H4 (cell line): ENCODE measurements at places on chromosomes 1 and 21. TPM values are rescaled to one million over a fixed set of nuclear protein-coding genes. Genes with fewer than 3 reads are reported as not detected.

DNA sequence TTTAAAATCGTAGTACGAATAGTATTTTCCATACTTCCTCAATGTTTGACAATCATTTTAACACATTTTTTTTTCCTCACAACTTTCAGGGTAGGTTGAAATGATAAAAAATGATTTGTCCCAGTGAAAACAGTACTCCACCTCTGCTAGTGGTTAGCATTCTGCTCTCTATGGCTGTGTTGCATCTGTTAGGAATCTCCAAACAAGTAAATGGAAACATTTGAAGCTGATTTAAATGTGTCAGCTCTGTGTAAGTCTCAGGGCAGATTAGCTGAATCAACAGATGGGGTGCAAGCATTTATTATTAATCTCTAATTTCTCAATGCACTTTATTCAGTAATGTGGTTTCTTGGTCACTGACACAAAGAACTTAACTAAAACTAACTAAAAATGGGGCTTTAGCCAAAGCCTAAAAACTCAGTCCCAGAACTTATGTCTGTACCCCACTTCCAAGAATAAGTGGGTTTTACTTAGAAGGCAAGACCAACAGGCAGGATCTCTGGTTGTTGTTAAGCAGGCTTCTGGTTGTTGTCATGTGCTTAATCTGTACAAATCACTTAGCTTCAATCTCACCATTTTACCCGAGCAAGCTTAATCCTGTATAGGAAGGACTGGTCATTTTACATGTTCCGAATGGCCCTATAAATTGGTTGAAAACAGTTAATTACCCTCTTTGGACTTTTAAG is 67.8 kb downstream of the PRRX1 start:
- no peak for DNase-seq

PLA2G2C gene
- not detected in 2 replicates for total RNA-seq

UQCRHL gene
- total RNA-seq, result 4.9 and 6.0 TPM in 2 replicates

DNA sequence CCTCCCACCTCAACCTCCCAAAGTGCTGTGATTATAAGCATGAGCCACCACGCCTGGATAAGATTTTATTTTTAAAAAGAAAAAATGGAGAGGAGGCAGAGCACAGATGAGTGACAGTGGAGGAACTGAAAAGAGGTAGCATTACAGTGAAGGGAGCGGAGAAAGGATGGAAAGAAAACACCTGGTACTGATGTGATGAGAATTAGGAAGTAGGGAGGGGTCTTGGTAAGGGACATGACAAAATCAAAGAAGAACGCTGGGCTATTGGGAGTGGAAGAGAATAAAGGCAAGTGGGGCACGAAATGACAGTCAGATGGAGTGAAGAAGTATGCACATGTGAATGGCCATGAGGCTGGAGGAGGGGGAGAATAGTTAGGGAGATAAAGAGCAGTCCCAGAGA is 2.3 kb downstream of the FCRLA start:
- DNase-seq, result no peak

- DNase-seq, result no peak
Observed at GRCh38 chr1:84339503-84339902, 38.0 kb downstream of the SAMD13 start.

- no peak for DNase-seq
Observed at GRCh38 chr21:28561772-28562171, 430.9 kb downstream of the LTN1 start.

DNA sequence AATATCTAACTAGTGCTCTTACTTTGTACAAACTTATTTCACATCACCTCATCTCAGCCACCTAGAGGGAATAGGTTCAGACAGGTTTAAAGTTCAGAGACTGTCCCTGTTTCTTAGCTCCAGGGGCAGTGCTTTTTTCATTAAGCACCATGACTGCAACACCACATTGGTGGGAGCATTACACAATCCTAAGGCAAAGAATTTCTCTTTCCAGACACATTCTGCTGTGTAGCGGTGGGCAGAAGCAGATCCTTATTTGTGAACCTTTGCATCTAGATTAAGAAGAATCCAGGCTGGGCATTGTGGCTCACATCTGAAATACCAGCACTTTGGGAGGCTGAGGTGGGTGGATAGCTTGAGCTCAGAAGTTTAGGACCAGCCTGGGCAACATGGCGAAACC is 16.1 kb downstream of the LCA5L start:
- DNase-seq, result no peak

DNA sequence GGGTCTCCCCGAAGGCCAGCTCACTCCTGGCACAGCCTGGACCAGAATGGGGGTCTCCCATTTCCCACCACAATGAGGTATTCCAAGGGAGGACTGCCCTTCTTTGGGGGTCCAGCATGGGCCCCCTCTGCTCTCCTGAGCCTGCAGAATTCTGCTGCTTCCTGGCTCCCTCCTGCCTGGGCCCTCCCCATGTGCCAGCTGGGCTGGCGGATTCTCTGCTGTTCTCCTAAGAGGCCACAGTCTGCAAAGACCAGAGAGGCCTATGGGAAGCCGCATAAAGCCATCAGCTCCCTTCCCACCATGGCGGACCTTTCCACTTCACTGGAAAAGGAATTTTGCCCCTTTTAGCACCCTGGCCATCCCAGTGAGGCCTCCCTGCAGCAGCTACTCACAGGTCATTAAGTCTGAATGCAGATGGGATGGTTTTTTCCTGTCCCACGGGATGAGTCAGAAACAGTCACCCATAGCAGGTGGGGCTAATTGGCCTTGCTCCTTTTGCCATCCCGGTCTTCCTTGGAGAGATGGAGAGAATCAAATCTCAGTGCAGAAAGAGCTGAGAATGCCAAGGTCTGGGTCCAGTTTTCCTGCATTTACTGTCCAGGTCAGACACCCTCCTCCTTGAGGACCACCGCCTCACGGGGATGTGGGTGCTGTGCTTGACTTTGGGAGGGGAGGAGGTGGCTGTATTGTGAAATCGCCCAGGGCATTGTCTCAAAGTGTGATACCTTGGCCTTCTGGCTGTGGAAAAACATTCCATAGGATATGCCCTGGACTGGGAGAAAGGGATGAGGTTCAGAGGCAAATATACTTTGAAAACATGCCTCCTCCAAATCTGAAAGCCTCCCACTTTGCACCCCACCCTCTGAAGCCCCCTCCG is 23.2 kb downstream of the MYBPH start:
- DNase-seq, result no peak

DNA sequence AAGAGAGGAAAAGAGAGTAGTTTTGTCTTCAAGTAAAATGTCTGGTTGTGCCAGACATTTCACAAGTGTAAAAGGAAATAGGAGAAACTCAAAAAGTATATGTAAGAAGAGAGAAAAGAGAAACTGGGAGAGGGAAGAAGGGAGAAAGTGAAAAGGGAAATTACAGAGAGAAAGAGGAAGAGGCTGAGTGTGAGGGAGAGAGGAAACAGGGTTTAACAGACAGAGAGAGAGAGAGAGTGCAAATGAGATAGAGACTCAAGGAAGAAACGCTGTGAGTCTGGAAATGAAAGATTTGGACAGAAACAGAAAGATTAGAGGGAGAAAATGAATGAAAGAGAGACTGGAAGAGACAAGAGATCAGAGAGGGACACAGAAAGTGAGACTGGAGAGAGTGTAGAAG is 806.2 kb downstream of the PLA2G4A start:
- DNase-seq, result no peak

CADM3 gene
- 6.4 and 10.1 TPM in 2 replicates for total RNA-seq

DNA sequence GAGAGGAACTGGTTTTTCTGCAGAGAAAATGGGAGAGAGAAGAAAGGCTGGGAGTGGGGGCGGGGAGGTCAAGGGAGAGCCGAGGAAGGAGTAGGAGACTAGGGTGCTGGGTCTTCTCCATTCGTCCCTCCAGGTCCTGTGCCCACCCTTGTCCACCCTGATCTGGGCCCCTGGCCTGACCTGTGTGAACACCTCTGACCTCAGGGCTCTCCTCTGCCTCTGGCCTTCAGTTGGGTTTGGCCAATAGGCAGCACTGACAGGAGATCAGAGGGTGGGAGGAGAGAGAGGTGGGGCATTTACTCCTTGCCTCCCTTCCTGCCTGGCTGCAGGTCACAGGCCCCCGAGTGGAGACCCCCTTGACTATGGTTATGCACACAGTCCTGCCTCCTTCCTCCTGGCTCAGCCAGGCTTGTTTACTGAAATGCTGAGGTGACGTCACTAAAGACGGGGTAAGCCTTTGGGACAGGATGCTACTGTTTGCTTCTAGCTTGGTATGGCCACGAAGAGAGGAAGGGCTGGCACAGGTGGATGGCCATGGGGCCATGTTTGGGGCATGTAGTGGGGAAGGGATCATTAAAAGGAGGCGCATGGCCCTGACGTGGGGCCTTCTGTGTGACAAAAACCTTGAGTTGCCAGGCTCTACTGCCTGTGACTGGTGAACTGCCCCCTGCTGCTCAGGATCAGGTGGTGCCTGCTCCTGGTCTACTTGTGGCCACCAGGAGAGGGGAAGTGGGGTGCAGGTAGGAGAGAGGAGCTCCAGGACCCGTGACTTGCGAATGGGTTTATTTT is 248.7 kb upstream of the CSF3R start:
- DNase-seq, result no peak

GRCh38 chr1:206589206-206589605 is 23.1 kb downstream of the EIF2D start:
- no peak for DNase-seq

KCNK2 gene
- total RNA-seq, result 0.60 and 1.7 TPM in 2 replicates

DNA sequence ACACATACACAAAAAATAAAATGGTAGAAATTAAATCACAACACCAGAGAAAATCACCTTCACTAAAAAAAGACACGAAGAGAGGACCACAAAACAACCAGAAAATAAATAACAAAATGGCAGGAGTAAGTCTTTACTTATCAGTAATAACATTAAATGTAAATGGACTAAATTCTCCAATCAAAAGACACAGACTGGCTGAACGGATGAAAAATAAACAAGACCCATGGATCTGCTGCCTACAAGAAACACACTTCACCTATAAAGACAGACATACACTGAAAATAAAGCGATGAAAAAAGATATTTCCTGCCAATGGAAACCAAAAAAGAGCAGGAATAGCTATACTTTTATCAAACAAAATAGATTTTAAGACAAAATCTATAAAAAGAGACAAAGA is 73.6 kb downstream of the ZZZ3 start:
- DNase-seq, result no peak

GRCh38 chr1:69494221-69494620 is 73.5 kb upstream of the LRRC7 start:
- DNase-seq, result no peak

PHTF1 gene
- 19.2 and 26.3 TPM in 2 replicates for total RNA-seq

DNA sequence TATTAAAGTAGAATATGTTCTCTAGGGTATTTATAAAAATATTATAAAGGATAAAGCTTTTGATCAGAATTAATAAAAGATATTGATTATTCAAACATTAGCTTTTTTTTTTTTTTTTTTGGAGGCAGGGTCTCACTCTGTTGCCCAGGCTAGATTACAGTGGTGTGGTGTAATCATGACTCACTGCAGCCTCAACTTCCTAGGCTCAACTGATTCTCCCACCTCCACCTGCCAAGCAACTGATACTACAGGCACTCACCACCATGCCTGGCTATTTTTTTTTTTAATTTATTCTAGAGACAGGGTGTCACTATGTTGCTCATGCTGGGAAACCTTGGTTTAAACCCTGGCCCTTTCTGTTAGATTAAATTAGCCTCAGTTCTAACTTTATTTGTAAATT is 188.3 kb downstream of the CLEC20A start:
- no peak for DNase-seq

GRCh38 chr1:48223366-48224240 is 1.1 kb downstream of the SLC5A9 start:
- no peak for DNase-seq

DNA sequence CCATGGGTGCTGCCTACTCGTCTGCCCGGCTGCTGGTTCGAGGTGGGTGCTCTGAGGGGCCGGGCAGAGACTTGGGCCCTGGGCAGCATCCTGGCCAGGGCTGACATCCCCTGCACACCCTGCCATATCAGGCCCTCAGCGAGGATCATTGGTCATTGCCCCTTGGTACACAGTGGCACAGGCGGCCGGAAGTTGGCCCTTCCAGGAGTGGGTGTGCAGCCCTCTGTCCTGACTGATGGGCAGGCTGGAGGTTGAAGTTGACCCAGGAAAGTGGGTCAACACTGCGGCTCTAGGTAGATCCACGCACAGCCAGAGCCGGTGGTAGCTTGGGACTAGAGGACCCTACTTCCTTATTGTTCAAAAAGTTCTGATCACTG is 72.9 kb downstream of the TRIM11 start:
- DNase-seq, result no peak

DNA sequence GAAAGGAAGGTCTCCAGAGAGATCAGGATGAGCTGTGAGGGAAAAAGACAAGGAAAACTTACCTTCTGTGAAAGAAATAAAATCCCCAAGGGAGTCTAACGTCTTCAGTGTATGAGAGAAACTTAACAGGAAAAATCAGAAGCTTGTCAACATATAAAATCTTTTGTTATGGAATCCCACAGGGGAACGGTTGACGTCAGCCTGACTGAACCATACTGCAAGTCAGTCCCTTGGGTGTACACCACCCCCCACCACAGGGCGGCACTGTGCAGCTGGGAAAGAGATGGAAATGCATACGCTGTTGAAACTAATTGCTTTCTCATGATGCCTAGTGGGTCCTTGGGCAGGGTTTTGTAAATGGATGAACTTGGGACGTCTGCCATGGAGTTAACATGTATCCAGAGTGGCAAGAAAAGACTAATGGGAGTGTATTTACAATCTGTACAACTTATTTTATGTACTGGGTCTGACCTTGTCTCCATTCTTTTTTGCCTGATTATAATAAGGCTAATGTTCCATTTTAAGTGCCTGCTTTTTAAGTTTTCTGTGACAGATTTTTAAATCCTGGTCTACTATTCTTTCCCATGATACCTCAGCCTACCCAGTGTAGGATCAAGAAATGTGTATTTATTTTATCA is 22.7 kb downstream of the UTP25 start:
- peak; percentile 85 for DNase-seq

LCE2A gene
- total RNA-seq, result not detected in 2 replicates

GRCh38 chr1:113201560-113201959 is 128.6 kb downstream of the LRIG2 start:
- no peak for DNase-seq

HPDL gene
- total RNA-seq, result not detected in 2 replicates

DNA sequence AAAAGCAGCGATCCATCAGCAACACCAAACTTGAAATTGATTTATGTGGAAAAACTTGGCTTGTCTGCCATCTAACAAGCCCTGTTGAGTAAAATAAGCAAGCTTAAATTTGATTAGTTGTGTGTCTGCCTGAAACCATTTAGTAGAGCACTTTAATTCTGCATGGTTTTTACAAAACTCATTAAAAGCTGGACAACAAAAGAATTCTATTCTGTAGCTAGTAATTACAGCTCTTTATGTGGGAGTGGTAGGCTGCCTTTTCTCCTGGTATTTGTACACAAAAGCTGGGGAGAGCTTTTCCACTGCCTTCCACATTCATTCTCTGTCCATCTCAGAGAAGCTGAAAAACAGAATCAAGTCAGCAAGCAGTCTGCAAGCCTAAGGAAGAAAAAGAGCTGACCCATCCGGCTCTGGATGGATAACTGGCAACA is 1.7 kb downstream of the ETS2 start:
- no peak for DNase-seq
